NCI-H2107 (cell line): ENCODE measurements at places on chromosomes 11 and 22.

DNA sequence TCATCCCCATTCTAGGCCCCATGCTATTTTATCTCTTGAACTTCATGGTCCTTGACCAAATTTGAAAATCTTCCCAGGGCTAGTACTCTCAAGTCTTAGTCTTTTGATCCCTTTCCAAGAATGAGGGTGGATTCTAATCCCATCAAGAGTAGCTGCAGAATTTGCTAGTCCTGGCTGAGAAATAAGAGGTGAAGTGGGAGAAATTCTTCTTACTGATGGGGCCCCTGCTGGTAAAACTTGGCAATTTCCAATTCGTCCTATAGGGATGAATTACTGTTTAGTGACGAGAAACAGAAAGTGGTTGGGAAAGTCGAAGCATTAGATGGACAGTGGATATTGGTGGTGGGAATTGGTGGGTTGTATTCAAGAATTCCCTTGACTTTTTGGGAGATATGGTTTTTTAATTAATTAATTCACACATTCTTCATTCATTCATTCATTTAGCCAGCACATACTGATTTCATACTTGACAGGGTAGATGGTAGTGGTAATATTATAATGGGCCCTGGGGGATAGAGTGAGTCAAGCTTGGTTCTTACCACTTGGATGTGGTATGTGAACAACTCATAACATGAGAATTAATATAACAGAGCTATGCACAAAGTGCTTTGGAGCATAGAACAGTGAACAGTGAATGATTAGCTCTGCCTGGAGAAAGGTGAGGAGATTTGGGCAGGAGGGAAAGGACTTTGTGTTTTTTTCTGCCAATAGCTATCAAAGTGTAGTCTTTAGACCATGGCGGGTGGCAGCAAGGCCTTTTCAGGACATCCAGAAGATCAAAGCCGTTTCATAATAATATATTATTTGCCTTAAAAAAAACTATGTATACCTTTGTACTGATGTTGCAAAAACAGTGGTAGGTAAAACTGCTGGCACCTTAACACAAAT, 103.8 kb downstream of the STIM1 start:
- DNase-seq = no peak

- no peak for DNase-seq
Observed at GRCh38 chr11:78332872-78333271, 84.7 kb downstream of the GAB2 start.

GRCh38 chr11:88169471-88169870, 5.8 kb downstream of the RAB38 start:
- DNase-seq = no peak

DNA sequence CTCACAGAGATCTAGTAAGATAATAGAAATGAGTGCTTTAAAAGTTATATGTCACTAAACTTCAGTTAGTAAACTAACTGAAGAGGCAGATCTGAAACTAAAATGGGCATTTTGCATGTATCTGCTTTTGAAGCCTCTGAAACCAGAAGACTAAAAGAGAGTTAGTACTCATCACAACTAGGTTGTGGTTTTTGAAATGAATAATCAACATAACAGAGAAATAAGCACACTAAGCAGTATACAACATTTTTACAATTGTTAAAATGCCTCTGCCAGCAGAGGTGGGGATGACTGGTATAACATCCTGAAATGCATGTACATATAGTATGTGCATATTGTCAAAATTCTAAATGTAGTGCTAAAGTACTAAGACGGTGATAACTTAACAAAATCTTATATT, 564.5 kb downstream of the DLG2 start:
- no peak for DNase-seq

GRCh38 chr22:47994601-47995263, 1232.3 kb downstream of the TBC1D22A start:
- no peak for DNase-seq

DNA sequence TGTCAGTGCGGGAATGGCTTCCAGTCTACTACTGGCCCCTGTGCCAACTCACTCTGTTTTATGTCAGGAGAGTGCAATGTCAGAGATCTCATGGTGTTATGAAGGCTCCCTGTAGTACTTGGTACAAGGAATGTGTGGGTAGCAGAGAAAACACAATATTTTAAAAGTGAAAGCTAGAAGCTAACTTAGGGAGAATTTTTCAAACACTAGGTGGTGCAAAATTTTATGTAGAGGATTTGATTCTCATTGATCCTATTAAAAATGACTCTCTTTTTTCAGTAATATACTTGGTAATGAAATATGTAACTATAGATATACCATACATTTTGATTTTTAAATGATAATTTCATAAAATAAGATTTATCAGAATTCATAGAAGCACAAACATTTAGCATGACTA, 134.7 kb downstream of the JRKL start:
- no peak for DNase-seq

- no peak for DNase-seq
Observed at GRCh38 chr11:69000831-69001242, 12.2 kb downstream of the MRGPRF start.

DNA sequence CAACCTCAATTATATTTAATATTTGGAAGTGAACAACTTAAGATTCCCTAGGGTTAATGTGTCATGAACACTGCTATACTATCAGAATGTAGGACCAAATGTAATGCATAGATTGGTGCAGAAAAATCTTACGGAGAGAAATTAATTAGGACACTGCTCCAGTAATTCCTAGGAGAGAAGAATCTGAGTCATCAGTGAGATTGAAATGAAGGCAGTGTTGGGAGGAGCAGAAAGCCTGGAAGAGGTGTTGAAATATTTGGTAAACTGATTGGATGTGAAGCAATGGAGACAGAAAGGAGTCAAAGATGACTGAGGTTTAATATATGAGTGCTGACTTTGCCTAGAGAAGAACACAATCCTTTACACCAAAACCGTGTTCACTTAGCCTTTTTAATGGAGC, 836.0 kb downstream of the FAM181B start:
- DNase-seq = no peak

DNA sequence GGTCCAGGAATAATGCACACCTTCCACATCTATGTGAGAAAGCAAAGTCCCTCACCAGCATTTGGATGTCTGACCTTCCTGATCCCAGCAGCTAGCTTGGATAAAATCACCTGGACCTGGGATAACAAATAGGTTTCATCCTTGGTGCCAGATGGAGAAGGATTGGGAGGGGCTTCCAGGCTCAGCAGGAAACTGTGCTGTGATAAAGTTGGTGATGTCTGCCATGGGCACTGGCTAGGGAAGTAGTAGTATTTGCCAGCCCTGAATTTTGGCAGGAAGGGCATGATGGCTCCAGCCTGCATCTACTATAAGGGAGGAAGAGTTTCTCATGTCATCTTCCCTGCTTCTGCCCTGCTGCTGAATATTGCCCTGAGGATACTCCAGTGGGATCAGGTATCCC, 37.5 kb downstream of the C11orf91 start:
- no peak for DNase-seq

DNA sequence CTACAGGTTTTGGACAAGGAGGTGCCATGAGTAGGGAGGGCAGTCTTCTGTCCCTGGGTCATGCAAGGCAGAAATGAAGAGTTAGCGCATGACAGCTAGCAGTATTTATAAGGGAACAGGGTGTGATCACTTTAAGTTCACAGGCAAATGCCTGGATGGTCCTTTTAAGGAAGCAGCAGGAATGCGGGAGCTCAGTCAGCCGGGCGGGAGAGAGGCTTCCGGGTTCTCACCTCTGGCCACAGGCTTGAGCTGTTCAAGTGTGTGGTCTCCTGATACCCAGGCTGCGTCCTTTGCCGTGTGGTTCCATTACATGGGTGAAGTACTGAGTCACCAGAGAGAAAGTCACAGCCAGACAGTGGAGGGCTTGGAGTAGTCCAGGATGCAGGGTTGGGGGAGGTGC, 105.4 kb downstream of the BCR start:
- DNase-seq = no peak

DNA sequence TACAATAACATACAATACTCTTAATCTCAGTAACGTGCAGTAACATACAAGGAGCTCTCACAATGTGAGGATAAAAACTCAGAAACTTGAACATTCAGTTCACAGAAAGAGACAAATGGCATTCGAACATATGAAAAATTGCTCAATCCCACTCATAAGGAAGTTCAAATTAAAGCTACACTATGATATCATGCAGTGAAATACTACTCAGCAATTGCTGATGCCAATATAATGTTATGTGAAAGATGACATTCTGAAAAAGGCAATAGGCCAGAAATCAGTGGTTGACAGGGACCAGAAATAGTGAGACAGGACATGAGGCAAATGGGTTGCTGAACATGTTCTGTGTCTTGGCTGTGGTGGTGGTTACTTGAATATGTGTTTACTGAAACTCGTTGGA, 33.7 kb upstream of the PITPNB start:
- DNase-seq = no peak

GRCh38 chr11:60925868-60926267, 1.6 kb downstream of the TMEM132A start:
- no peak for DNase-seq

GRCh38 chr11:18064450-18065054, 18.5 kb upstream of the TPH1 start:
- no peak for DNase-seq

DNA sequence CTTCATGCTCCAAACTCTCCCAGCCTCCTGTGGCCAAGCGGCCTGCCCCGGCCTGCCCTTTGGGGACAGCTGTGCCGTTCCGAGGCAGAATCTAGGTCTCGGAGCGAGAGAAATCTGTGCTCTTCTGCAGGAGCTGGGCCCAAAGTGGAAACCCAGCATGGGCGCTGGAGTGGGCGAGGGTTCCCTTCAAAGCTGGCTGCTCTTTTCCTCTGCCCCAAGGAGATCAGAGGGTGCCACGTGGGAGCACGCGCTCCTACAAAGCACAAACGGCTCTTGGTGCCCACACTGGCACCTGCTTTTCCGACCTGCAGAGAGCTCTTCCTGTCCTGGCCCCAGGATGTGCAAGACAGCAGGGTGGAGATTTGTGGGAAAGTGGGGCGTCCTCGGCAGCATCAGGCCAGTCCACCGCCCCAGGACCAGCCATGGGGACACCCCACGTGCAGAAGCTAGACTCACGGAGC, 6.9 kb downstream of the OSBPL5 start:
- no peak for DNase-seq

DNA sequence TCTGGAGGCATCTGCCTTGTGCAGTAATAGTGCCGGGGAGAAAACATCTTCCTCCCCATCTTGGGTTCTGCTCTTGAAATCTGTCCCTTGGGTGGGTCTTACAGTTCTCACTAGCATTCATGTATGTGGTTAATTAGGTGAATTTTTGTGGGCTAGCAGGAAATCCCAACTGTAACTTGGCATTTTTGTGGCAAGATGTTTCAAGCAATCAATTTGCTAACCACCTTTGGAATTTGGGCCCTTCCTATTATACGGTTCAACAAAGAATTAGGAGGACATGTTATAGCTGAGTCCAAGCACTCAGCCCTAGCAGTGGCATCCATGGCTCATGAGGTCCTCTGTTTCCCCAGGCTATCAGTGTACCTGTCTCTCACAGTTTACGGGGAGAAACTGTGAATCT, 89.1 kb upstream of the MTNR1B start:
- no peak for DNase-seq

DNA sequence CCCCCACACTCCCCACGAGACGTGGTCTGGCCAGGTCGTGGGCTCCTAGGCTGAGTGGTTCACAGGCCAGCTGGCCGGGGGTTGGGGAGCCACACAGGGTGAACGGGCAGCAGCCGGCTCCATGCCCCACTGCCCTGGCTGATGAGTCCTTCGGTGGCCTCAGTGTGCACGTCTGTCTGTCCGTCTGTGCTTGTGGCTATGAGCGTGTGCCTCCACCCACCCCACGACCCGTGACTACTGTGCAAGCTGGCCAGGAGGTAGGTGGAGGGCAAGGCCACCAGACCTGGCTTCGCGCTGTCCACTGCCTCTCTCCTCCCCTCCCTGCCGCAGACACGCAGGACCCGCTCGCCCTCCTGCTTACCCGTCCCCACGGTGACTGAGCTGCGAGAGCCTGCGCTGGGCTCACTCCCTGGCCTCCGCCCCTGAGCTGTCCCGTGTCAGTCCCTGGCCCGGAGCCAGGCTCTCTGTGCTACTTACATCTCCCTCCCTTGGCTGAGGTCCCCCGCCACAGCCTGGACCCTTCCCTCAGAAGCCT, 14.1 kb downstream of the CSDC2 start:
- DNase-seq = no peak

GRCh38 chr11:76205252-76206076, 838 bp downstream of the WNT11 start:
- no peak for DNase-seq

DNA sequence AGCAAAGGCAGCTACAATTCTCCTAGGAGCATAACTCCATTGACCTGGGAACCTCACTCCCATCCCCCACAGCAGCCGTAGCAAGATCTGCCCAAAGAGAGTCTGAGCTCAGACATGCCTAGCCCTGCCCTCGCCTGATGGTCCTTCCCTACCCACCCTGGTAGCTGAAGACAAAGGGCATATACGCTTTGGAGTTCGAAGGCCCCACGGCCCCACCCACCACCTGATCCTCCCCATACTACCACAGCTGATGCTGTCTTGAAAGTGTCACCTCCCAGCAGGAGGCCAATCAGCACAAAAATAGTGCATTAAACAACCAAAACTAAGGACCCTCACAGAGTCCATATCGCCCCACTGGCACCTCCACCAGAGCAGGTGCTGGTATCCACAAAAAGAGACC, 22.6 kb upstream of the GNAZ start:
- DNase-seq = no peak

DNA sequence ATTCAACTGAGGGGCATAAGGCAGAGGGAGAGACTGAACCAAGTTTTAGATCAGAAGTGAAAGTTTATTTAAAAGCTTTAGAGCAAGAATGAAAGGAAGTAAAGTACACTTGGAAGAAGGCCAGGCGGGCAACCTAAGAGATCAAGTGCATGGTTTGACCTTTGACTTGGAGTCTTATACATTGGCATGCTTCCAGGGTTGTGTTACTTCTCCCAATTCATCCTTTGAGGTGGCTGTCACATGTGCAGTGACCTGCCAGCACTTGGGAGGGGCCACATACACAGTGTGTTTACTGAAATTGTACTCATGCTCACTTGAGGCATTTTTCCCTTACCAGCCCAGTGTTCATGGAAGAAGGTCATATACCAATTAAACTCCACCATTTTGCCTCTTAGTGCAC, 30.4 kb downstream of the CYP2R1 start:
- no peak for DNase-seq

- DNase-seq = no peak
Observed at GRCh38 chr11:44819346-44819745, 92.6 kb downstream of the TSPAN18 start.

DNA sequence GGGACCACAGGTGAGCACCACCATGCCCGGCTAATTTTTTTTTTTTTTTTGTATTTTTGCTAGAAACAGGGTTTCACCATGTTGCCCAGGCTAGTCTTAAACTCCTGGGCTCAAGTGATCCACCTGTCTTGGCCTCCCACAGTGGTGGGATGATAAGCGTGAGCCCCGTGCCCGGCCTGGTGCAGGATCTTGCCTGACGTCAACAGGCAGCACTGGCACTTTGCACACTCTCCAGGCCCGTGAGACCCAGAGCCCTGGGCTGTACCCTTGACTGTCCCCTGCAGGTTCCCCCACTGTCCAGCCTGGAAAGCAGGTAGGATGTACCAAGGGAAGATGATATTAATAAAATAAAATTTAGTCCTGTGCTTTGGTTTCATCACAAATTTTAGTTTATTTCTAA, 29.1 kb upstream of the PANX2 start:
- DNase-seq = no peak

- DNase-seq = no peak
Observed at GRCh38 chr22:40410731-40411505, 40.5 kb downstream of the SGSM3 start.

- no peak for DNase-seq
Observed at GRCh38 chr22:42716221-42716620, 4.4 kb downstream of the A4GALT start.

- no peak for DNase-seq
Observed at GRCh38 chr22:28779833-28780232, 7.3 kb downstream of the CCDC117 start.

GRCh38 chr22:43412808-43413795, 1.3 kb downstream of the MPPED1 start:
- DNase-seq = no peak
